ENCODE measurements at places on chromosomes 7 and 10.

DNA sequence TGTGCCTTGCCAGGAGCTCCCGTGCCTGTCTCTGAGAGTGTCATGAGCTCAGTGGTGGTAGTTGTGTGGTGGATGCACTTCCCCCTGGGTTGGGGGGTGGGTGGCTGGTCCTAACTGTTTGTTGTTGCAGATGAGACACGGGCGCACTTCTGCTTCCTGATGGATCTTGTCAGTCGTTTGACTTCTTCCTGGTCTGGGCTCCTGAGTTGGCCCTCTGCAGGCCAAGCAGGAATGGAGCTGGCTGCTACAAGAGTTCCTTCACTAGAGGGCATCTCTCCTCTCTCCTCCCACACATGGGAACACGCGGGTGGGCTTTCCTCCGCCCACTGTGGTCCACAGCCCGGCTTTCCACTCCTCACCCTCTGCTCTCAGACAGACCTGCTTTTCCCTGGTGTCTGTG is 82.0 kb downstream of the BMS1 start:
- peak; percentile 30 for DNase-seq

DNA sequence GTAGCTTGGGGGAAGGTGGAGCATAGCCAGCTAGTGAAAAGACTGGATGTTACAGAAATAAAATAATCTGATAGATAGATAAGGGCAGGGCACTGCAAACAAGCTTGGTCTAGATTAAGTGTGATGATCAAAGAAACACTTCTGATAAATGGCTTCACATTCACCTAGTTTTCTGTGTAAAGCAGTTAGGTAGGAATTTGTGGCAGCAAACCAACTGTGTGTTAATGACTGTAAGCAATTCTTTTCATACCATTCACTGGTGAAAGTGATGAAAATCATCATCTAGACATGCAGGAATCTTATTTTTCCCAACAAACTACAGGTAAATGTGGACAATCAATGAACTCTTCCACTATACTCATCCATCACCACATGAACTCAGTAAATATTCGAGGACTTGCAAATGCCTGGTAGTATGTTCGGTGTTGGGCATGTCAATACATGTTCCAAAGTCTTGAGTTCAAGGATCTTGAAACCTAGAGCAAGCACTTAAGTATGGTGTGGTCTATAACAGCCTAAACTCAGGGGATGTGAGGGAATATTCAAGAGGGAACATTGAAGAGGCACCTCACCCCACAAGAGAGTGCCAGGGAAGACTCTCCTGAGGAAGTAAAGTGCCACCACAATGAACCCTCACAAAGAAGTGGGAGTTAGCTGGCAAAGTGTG is 20.5 kb downstream of the PON3 start:
- DNase-seq = no peak

DNA sequence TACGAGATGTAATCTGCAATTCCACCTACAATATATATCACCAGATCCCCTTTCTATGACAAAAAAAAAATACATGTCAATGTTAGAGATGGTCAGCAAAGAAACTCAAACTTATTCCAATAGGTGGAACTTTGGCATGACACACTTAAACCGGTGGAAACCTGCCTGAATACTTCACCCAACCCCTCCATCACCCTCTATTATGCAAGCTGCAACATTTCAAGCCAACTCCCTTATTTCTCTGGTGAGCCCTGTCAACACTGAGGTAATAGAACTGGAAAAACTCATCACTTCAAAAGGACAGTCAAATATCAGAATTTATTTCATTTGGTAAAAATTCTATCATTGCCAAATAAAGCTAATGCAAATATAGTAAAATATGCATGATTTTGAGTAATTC is 3.6 kb downstream of the ZNF438 start:
- DNase-seq = no peak

DNA sequence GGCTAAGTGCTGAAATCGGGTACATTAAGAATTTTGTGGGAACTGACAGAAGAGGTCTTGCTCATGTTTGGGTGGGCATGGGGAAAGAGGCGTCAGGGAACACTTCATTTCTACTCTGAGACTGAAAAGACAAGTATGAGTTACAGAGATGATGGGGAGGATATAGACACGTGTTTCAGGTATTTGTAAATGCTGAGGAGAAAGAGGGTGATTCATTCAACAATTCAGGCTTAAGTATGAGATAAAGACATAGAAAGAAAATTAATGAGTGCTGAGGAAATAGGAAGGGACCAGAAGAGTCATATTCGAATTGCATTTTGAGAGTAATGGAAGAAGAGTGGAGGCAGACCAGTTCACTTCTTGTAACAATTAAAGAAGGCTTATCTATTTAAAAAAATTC is 143.6 kb downstream of the HBP1 start:
- no peak for DNase-seq

GRCh38 chr10:58653139-58653538 is 140.5 kb downstream of the BICC1 start:
- no peak for DNase-seq

DNA sequence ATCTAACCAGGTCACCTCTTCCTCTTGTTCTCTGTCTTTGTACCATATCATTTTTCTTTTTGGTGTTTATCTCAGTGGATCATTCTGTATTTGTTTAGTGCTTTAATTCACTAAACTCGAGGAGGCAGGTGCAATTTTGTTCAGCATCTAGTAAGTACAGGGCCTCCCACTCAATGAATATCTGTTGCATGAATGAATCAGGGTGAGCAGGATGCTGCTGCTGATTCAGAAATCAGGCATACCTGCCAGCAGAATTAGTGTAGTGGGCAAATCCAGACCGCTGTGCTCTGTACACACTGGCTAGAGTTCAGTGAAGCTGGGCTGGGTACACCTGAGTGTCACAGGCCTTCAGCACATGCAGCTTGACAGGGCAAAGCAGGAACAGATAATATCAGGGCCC is 511.9 kb downstream of the SUGCT start:
- DNase-seq = no peak

DNA sequence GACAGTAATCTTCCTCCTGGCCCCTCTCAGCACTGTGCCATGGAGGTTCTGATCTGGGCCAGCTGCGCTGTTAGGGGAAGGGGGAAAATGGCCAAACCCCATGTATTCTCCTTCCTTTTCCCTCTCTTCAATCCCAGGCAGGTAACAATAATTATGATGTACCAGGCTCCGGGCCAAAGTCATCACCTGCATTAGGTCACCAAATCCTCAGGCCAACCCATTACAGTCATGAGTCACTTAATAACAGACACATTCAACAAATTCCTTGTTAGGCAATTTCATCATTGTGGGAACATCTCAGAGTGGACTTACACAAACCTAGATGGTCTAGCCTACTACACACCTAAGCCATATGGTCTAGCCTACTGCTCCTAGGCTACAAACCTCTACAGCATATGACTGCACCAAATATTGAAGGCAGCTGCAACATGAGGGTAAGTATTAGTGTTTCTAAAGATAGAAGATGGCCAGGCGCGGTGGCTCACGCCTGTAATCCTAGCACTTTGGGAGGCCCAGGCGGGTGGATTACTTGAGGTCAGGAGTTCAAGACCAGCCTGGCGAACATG is 2.2 kb upstream of the HSPB1 start:
- DNase-seq = peak; percentile 58

GRCh38 chr7:4099651-4100050 is 582.4 kb upstream of the FOXK1 start:
- no peak for DNase-seq

DNA sequence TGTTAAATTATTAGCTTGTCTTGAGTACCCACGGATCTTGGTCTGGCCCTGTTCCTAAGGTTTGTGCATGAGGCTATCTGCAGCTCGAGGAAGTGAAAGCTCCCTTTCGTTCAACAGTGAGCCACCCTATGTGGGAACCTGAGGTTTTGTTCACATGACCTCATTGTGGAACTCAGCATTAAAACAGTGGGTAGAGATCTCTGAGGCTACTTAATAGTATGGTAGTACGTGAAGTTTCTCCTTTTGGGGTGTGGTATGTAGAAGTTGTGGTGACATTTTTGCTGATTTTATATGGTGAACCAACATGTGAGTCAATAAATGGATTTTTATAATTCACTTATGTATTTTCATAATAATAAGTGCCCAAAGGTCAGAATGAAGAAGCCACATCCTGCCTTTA is 252.7 kb upstream of the FERD3L start:
- no peak for DNase-seq

DNA sequence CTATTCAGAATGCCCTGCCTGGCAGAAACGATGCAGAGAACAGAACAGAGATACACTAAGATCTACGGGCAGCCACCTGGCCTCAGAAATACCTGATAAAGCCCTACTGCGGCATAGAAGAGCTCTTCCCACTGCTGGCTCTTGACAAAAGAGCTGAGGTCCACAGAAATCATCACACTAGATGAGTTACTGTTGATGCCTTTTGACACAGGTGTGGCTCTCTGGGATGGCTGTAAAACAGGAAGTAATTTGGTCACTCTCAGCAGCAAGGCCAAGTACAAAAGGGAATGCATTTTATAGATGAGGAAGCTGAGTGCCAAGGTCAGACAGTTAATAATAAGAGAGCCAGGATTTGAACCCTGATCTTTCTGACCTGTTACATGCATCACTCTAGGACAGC is 35.0 kb upstream of the ACSL5 start:
- no peak for DNase-seq

- no peak for DNase-seq
Measured at GRCh38 chr7:94417306-94417705, 22.6 kb downstream of the COL1A2 start.

DNA sequence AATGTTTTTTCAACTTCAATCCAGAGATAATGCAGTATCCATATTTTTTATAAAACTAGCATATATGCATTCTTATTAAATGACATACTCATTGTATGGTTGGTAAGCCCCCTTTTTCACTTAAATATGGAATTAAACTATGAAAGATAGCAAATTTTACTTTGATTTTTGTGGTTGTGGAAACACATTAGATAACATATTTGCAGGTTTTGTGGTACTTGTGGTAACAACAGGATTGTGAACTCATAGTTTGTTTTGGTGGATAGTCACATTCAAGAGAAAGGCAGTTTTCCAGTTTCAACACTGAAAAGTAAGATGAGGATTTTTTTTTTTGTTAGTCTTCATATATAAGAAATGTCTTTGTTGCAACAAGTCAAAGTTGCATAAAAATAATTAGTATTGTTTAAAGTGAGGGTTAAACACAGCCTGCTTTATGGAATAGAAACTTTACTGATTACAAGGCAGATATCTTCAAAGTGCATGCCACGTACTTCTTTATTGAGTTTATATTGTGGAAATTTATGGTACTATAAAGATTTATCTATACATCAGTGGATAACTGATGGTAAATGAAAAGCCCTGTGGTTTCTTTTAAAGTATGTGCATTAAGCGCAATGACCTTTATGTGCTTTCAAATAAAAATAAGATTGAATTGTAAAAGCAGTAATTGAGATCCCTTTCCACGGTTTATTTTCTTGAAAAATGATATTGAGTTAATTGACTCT is 39.7 kb upstream of the SEMA3D start:
- no peak for DNase-seq

DNA sequence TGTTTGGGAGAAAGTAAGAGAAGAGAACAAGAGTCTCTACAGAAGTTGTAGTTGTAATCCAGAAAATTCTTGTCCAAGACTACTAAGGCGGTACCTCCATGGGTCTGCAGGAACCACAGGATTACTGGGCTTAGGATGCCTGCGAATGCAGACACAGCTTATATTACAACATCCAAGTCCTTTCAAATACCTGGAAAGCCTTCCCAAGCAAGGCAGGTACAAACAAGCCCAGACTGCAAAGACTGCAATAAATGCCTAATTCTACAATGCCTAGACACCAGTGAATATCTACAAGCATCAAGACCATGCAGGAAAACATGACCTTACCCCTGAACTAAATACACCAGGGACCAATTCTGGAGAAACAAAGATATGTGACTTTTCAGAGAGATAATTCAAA is 178.2 kb downstream of the ARL4A start:
- no peak for DNase-seq

Data from dermis blood vessel endothelial cell (primary cell).